Activated naive CD8-positive, alpha-beta T cell treated with anti-CD3 and anti-CD28 coated beads for 36 hours (primary cell): ENCODE measurements at places on chromosomes 5 and 9. TPM values are rescaled to one million over a fixed set of nuclear protein-coding genes. Genes with fewer than 3 reads are reported as not detected.

The SHOC1 gene
- total RNA-seq: not detected

The LHFPL2 gene
- total RNA-seq: 0.40 TPM

The FAM221B gene
- not detected for total RNA-seq

The IFNB1 gene
- 0.62 TPM for total RNA-seq

The SSNA1 gene
- total RNA-seq: 78.1 TPM

The STPG3 gene
- total RNA-seq: not detected

The SPINK13 gene
- not detected for total RNA-seq

The SEC16A gene
- total RNA-seq: 71.2 TPM

The PPP3R2 gene
- total RNA-seq: not detected

The IZUMO3 gene
- not detected for total RNA-seq

GRCh38 chr5:151123897-151124751 lies 33.5 kb downstream of the ANXA6 start:
- DNase-seq: peak; percentile 73

DNA sequence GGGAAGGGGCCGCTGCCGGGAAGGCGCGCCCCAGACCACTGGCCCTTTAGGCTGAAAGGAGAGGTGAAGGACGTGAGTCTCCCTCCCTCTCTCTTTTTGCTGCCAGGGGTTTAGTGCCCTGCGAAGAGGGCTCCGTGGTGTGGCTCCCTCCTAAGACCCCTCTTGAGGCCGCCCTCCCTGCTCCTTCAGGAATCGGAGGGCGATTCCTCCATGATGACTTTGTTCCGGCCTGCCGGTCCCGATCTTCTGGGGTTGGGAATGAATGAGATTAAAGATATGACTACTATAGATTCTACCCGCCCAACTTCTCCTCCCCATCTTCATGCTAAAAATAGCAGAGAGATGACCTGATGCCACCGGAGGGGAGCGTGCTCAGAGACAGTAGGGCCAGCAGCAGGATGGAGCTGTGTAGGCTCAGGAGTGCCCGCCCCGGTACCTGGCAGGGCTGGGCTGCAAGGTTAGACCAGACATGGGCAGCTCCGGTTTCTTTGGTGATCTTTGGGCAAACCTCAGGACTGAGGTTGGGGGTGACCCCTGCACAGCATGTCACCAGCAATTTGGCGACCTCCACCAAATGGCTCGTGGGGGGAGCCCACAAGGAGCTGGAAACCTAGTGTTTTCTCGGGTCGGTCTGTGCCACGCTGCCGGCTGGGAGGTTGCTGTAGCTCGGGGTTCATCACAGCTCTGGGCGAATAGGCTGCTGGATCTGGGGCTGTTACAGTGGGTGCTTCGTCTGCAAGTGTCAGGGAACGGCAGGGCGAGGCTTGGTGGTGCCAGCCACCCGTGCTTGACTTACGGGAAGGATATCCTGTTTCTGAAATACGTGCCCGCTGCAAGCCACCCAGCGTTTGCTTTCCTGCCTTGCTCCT lies 1.7 kb downstream of the OLFM1 start:
- no peak for DNase-seq

DNA sequence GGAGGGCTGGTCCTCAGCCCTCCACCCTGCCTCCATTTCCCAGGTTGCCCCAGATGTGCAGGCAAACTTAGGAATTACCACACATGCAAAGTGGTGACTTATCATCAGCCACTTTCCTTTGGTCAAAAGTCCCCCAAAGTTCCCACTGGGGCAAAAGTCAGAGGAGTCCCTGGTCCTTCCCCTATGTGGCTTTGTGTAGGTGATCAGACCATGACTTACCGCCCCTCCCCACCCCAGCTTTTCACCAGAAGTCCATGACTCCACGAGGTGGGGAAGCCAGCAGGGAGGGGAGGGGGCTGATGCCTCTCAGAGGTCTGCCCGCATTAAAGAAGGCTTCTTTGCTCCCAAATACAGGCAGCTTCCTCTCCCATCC lies 5.8 kb downstream of the TRAF1 start:
- DNase-seq: no peak

GRCh38 chr5:91074615-91075014 lies 308.5 kb downstream of the ARRDC3 start:
- no peak for DNase-seq

DNA sequence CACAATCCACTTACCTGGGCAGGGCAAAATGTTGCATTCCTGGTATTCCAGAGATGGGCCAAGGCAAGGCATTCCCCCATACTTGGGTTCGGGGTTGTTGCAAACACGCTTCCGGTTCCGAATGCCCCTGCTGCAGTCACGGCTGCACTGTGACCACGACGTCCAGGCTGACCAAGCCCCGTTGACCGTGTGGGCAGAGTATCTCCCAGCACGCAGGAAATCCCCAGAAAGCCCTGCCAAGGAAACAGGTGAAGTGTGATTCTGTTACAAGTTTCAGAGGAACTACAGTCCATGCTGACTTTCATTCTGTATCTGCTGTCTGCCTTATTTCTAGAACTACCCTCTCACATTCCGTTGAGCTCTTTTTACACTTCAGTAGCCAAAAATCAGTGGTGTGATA lies 483.0 kb downstream of the SEMA5A start:
- DNase-seq: no peak

DNA sequence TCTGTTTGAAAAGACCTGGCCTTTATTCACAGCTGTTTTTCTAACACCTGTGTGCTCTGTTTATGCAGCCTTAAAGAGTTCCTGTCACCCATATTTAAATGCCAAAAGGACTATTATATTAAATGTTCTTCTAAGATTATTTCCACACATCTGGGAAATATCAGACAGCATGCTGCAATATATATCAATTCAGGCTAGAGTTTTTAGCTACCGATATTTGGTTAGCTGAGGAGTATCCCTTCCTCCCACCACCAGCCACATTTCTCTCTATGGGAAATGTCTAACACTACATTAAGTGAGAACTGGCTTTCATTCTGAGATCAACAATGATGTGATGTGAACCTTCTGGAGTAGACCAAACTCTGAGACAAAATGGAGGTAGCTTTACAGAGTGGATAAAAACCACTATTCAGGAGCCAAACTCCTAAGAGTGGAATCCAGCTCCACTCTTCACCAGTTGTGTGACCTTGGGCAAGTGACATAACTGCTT lies 509.2 kb downstream of the ZNF608 start:
- no peak for DNase-seq

- no peak for DNase-seq
Measured at GRCh38 chr5:135135530-135136226, 101.7 kb upstream of the PITX1 start.

- no peak for DNase-seq
Measured at GRCh38 chr5:134146651-134147518, 29.9 kb downstream of the SKP1 start.

- DNase-seq: no peak
Measured at GRCh38 chr5:137199966-137200365, 299.2 kb downstream of the SPOCK1 start.

GRCh38 chr5:89686081-89686765 lies 723.3 kb downstream of the CETN3 start:
- no peak for DNase-seq

GRCh38 chr9:133184971-133185370 lies 21.3 kb upstream of the GBGT1 start:
- DNase-seq: peak; percentile 57

- DNase-seq: no peak
Measured at GRCh38 chr9:121935739-121936138, 157.4 kb downstream of the TTLL11 start.

DNA sequence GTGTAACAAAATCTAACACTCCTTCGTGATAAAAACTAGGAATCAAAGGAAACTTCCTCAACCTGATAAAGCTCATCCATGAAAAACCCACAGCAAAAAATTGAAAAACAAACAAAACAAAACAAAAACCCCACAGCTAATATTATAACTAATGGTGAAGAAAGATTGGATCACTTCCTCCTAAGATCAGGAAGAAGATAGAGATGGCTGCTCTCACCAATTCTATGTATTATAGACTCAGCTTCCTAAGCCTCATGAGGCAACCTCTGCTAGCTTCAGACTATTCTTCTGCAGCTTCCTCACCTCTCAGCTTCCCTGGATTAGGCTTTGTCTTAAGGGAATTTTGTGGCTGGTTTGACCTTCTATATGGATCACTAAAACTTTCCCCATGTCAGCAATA lies 40.1 kb downstream of the PHAX start:
- DNase-seq: no peak

GRCh38 chr5:58088941-58089340 lies 370.9 kb downstream of the PLK2 start:
- DNase-seq: no peak

DNA sequence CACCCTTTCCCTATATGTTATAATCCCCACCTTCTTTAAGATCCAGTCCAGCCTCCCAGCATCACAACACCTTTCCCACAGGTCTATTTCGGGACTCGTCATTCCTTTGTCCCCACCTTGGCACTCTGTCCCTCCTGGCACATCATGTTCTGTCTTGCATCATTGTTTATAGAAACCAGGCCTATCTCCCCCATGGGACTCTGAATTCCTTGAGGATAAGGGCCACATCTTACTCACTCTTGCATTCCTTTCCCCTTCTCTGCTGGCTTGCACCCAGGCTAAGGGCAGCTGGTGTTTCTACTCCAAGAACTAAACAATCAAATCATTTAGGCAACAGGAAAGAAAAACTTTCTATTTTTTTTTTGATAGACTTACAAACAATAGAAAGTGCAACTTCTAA lies 205.7 kb downstream of the AGTPBP1 start:
- no peak for DNase-seq

- DNase-seq: no peak
Measured at GRCh38 chr5:169242175-169242848, 58.6 kb downstream of the SLIT3 start.

DNA sequence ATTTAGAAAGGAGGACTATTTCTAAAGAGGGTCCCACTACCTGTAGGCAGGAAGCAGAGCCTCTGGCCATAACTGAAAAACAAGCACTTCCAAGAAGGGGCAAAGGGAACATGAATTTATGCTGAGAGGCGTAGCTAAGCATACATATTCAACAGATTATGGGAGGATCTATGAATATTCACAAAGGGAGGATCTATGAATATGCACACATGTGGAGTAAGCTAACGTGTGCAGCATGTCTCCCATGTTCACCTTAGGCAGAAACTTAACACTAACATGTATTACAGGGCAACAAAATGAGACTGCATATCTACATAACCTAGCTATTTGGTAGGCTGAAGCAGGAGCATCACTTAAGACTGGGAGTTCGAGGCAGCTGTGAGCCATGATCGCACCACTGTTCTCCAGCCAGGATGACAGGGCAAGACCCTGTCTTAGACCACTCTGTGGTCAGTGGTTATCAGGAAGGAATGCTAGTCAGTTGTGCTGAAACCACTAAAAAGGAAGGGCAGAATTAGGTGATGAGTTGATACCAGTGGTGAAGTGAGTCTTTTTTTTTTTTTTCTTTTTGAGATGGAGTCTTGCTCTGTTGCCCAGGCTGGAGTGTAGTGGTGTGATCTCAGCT lies 20.8 kb downstream of the FXN start:
- DNase-seq: no peak

DNA sequence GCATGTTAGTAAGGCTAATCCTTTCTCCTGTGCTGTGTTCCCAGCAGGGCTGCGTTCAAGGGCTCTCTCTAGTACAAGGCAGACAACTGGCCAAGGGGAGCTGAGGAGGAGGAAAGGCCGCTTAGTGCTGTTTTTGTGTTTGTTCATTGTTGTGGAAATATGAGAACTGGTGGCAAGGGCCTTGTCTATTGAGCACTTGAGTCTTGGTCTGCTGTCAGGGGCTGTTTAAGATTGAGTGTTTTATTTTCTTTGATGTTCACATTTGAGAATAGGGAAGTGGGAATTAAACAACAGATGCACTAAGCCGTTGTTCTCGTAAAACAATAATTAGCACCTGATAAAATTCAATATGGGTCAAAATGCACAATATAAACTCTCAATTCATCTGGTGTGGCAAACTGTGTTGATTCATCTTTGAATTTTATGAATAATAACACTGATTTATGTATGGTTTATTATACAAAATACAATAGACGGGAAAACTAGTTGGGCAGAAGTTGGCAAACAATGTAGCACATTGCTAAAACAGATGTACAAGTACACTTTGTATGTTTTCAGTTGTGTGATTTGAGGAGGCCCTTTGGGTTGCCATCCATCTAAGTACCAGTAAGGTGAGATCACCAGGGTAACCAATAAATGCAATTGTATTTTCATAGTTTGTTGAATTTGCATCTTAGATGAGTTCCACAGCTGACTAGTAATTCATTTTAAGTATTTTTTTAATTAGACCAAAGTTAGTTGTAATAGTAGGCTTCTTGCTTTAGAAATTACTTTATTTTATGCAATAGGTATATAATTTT lies 97.6 kb upstream of the GRHPR start:
- DNase-seq: no peak

DNA sequence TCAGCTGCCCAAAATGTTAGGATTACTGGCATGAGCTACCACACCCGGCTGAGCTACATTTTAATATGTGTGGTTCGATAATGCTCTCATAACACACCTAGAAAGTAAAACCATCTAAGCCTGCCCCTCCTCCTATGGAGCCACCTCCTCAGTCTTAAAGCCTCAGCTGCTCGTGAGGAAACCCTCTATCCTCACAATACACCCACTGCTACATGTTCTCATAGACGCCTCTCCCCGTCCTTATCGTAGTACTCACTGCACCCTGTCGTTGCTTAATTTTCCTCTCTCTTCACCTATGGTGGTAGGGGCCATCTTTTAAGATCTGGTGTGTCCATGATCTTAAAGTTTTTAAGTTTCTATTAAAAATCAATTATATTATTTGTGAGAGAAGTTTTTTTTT lies 72.9 kb downstream of the RCL1 start:
- DNase-seq: no peak

DNA sequence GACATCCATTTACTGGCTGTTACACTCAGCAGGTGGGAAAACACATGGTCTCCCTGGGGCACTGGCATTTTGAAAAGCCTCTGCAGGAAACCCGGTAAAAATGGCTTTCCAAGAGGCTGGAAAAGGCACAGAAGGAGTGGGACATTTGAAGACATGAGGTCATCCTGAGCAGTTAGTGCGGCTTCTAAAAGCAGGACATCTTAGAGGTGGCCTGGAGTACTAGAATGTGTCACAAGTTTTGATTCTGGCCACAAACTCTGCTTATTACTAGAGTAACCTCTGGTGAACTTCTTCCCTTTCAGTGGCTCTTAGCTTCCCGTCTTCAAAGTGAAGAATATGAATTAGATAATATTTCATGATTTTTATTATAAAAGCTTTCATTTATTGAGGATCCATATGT lies 423.0 kb upstream of the BRINP1 start:
- no peak for DNase-seq

GRCh38 chr5:171513591-171513990 lies 94.1 kb downstream of the FGF18 start:
- no peak for DNase-seq
